ENCODE measurements at places on chromosomes 2 and 18.

- DNase-seq, result peak; percentile 70
These were observed 11.2 kb upstream of the SCYGR5 start for GRCh38 chr2:227655454-227655853.

GRCh38 chr18:25862881-25863600 is 227.4 kb downstream of the SS18 start:
- DNase-seq, result no peak

GRCh38 chr2:46073540-46074046 is 223.6 kb upstream of the EPAS1 start:
- DNase-seq, result peak; percentile 94

- DNase-seq, result no peak
These were observed 13.0 kb upstream of the DLX1 start for GRCh38 chr2:172072303-172072702.

GRCh38 chr2:187078297-187078696 is 229.3 kb upstream of the ZSWIM2 start:
- no peak for DNase-seq

- DNase-seq, result peak; percentile 69
These were observed 562 bp downstream of the TWSG1 start for GRCh38 chr18:9334973-9335696.

DNA sequence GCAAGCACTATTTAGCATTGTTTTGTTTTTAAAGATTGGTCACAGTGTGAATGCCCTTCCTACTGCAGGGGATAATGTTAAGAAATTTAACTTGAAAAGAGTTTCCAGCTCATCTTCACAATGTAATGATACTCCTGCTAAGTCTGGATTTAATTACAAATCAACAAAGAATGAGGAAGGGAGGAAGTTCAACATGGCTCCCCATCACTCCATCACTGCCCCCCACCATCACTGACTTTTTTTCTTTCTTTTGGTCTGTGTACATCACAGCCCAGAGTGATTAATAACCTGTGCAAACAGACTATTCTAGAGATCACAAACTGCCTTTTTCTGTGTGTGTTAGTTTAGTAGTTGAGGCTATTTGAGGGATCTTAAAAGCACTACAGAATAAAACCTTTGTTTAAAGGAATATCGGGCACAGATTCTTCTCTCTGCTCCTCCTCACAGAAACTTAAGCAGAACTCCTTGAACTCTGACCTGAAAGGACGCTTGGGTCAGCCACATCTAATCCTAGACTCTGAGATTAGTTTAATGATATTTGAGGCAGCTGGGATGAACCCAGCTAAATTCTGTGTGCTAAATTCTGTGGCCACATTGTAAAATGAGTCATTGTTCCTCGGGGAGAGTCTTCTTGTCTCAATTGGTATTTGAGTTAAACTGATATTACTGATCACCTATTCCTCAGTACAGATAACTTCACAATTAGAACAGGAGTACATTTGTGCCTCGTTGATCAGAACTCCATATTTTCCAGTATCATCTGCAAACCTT is 47.8 kb downstream of the SATB2 start:
- DNase-seq, result no peak
